ENCODE measurements at places on chromosomes 11 and 22. TPM values are rescaled to one million over a fixed set of nuclear protein-coding genes. Genes with fewer than 3 reads are reported as not detected.

Gene DGCR2
- 36.7 TPM for total RNA-seq

Gene GRAMD4
- 54.4 TPM for total RNA-seq

Gene SMC1B
- total RNA-seq = 0.60 TPM

Gene IL10RA
- total RNA-seq = 154 TPM

Gene PLAAT5
- total RNA-seq = not detected

Gene ARHGAP8
- total RNA-seq = not detected

Gene MICALL1
- 31.6 TPM for total RNA-seq

Gene MEI1
- total RNA-seq = 56.0 TPM

Gene OR51B5
- not detected for total RNA-seq

Gene KRTAP5-8
- 0.23 TPM for total RNA-seq

Gene TBC1D22A
- total RNA-seq = 34.8 TPM

Gene TBX10
- total RNA-seq = not detected

Gene C22orf42
- not detected for total RNA-seq

Gene GLYAT
- total RNA-seq = not detected

Gene OR4C45
- not detected for total RNA-seq

Gene ACRV1
- not detected for total RNA-seq

Gene CEP126
- 0.60 TPM for total RNA-seq

Gene C11orf42
- not detected for total RNA-seq

Gene OR5B2
- total RNA-seq = not detected

Gene CHRDL2
- not detected for total RNA-seq

Gene OR10A5
- total RNA-seq = not detected

Gene NXPE4
- total RNA-seq = not detected

Gene SLC22A12
- total RNA-seq = not detected

Gene C1QTNF4
- total RNA-seq = 0.39 TPM

Gene SERPING1
- not detected for total RNA-seq

Gene ATM
- 285 TPM for total RNA-seq

Gene ART1
- total RNA-seq = not detected

Gene OR51B2
- total RNA-seq = not detected

Gene KCNK7
- 1.1 TPM for total RNA-seq

Gene OOSP1
- not detected for total RNA-seq

Gene SLC39A13
- total RNA-seq = 28.9 TPM

Gene APOL5
- total RNA-seq = not detected

Gene GGTLC3
- not detected for total RNA-seq

Gene MAPK8IP2
- total RNA-seq = 0.12 TPM

Gene SMIM38
- not detected for total RNA-seq

Gene AASDHPPT
- total RNA-seq = 31.0 TPM

Gene CCDC116
- 0.26 TPM for total RNA-seq

Gene MFRP
- total RNA-seq = not detected

Gene C11orf86
- total RNA-seq = not detected

Gene SYT13
- not detected for total RNA-seq

Gene SCO2
- 11.7 TPM for total RNA-seq

Gene OLFML1
- total RNA-seq = not detected

Gene GNAZ
- total RNA-seq = 0.18 TPM

Gene RPS6KA4
- total RNA-seq = 35.0 TPM

Gene SPDYC
- total RNA-seq = not detected

Gene TIMM10
- 62.5 TPM for total RNA-seq

Gene DAGLA
- 0.36 TPM for total RNA-seq

Gene UPB1
- total RNA-seq = 0.53 TPM

Gene RTN4RL2
- total RNA-seq = 0.60 TPM

All from activated naive CD4-positive, alpha-beta T cell treated with anti-CD3 and anti-CD28 coated beads, Interleukin-2, amount 10 ng/mL, durations not matched to agents 5 hours and 36 hours (primary cell).